ENCODE measurements at places on chromosomes 1 and 21.

DNA sequence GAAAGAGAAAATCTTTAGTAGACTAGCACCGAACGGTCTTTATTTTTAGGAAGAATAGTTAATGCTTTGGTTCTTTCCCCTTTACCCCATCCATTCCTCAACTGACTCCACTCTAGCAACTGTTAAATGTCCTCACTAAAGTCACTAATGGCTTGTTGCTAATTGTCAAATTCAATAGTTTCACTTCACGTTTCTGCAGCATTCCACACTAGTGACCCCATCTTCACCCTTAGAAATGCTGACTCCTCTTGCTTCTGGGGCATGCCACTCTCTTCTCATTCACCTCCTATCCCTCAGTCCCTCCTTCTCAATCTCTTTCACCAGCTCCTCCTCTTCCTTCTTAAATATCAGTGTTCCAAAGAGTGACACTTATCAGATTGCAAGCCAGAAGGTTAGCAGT, 19.4 kb upstream of the CADM3 start:
- no peak for ATAC-seq

GRCh38 chr21:35291973-35292627, 243.0 kb upstream of the RUNX1 start:
- ATAC-seq, result no peak

- no peak for ATAC-seq
These were observed 15.0 kb downstream of the ZNF124 start for GRCh38 chr1:247156787-247157232.

DNA sequence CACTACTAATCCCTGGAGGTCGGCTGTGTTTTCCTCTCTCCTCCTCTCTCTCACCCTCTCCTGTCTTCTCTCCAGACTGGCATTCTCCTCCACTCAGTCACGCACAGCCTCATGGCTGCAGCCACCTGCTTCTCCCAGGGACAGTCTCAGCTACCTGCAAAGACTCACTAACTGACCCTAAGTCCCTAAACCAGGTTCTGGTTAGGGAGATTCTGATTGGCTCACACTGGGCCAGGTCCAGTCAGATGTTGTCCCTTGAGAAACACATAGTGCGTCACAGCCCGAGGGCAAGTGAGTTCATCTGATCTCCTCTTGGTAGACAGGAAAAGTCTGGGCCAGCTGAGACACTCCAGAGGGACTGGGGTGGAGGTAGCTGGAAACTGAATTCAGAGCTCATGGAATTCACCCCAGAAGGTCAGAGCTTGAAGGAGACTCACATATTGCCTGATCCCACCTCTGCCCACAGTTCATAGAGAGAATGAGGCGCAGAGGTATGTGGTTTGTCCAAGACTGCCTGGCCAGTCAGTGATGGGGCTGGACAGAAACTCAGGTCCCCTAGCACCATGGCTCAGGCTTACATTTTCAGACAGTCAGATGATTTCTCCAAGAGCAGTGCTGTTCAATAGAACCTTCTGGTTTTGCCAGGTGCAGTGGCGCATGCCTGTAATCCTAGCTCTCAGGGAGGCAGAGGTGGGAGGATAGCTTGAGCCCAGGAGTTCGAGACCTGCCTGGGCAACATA, 40.4 kb upstream of the RPL11 start:
- peak; percentile 63 for ATAC-seq

GRCh38 chr1:89179343-89179742, 3.5 kb upstream of the GBP7 start:
- no peak for ATAC-seq

Data from SK-N-SH treated with all-trans-retinoic acid at 6 μM for 48 hours (cell line).